ENCODE measurements at places on chromosomes 7 and 10.
A peak's percentile ranks its signal among the peaks of the same experiment; 100 is the strongest.

DNA sequence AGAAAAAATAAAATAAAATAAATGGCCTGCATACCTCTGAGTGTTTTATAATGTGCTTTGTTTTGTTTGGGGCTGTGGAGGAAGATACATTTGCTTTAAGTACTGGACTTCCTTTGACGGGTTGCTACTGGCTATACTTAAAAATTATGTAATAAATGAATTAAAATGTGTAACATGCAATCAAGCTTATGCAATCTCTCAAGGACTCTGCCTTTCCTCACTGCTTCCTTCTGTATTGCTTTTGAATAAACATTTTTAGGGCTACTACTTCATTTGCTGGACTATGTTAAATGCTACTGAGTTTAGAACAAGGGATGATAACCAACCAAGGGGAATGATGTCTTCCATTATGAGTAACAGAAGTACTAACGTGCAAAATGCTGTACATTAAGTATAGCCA is 91.6 kb downstream of the ETV1 start:
- no peak overlapping the region for H3K4me3 ChIP-seq
- DNase-seq: no peak
- no peaks in the 10 kb centered on the region for H3K4me1 ChIP-seq
- no peak overlapping the region for H3K27ac ChIP-seq
- no peaks in the 10 kb centered on the region for H3K36me3 ChIP-seq

DNA sequence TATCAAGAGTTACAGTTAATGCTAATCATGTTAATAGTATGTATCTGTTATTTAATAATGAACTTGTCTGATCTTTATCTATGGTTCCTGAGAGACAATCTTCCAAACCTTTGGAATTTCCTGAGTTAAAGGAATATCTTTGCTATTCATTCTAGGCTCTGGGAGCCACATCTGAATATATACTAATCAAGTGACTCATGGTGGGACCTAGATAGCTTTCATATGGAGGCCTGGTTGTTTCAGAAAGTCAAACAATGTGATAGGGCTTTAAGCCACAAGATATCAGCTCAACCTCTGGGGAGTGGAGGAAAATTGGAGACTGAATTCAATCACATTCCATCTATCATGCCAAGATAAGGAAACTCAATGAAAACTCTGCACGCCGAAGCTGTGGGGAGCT is 746.4 kb downstream of the TNS3 start:
- no peak overlapping the region for H3K4me3 ChIP-seq
- H3K36me3 ChIP-seq: no peaks in the 10 kb centered on the region
- no peak overlapping the region for H3K27ac ChIP-seq
- H3K4me1 ChIP-seq: no peaks in the 10 kb centered on the region
- DNase-seq: no peak

DNA sequence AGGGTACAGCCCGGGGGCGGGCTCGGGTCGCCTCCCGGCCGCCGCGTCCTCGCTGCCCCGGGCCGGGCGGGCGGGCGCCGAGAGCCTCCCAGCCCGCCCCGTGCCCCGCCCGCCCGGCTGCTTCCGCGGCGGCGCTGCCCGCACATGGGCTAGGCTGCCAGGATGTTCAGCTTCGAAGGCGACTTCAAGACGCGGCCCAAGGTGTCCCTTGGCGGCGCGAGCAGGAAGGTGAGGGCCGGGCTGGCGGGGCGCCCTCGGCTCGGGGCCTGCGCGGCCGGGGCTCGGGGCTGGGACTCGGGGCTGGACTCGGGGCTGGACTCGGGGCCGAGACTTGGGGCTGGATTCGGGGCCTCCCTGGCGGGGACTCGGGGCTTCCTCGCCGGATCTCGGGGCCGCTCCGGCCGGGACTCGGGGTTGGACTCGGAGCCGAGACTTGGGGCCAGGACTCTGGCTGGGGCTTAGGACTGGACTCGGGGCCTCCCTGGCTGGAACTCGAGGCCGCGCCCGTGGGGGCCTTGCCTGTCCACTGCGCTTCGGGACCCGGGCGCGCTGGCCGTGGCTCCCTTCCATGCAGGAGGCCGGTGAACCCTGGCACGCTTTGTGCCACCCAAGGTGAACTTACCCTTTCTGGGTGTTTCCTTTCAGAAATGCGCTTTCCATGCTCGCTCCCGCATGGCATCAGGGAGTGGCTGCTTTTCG is 534 bp downstream of the UBE3C start:
- H3K4me1 ChIP-seq: peaks cover 48% of the 10 kb centered on the region
- H3K27me3 ChIP-seq: no peaks in the 10 kb centered on the region
- no peaks in the 10 kb centered on the region for H3K36me3 ChIP-seq
- peak overlapping the region; percentile 80 for H3K4me3 ChIP-seq

DNA sequence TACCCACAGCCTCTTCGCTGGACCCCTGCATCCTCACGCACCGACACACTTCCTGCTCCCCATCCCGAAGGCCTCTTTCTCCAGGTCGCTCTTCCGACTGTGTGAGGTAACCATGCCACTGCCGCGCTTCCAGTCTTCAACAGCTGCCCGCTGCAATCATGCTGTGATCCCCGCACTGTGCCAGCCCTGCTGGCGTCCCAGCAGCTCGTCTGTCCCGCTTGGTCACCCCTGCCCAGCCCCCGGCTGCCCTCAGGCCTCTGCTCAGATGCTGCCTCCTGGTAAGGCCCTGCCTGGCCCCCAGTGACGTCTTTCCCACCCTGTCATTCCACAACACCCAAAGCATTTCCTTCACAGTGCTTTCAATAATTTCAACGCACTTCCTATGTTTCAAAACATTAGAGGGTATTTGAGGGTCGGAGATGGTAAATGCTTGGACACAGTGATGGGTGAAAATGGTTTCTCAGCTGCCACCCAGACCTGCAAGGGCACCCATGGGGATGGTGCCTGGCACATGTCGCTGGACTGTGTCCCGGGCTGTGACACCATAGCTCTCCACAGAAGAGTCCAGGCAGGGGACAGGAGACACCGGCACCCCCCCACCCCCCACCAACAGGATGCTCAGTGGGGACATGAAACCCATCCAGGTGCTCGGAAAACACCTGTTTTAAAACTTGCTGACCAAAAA is 125.2 kb downstream of the MAD1L1 start:
- H3K36me3 ChIP-seq: no peaks in the 10 kb centered on the region
- no peaks in the 10 kb centered on the region for H3K27me3 ChIP-seq
- DNase-seq: no peak
- H3K4me1 ChIP-seq: peaks cover 69% of the 10 kb centered on the region

DNA sequence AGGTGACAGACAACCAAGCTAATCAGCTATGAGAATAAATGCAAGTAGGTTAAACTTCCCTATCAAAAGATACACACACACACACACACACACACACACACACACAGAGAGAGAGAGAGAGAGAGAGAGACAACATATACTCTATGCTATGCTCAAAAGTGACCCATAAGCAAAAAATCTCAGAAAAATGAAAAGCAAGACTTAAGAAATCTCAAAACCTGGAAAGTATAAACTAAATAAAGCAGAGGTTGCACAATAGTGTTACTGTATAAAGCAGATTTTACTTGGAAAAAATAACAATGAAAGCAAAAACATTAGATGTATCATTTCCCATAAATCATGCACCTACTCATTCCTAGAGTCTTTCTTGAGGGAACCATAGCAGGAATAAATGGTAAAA is 221.5 kb downstream of the INHBA start:
- no peaks in the 10 kb centered on the region for H3K27me3 ChIP-seq
- DNase-seq: no peak
- no peaks in the 10 kb centered on the region for H3K36me3 ChIP-seq
- no peak overlapping the region for H3K27ac ChIP-seq
- no peak overlapping the region for H3K4me3 ChIP-seq
- H3K4me1 ChIP-seq: no peaks in the 10 kb centered on the region

DNA sequence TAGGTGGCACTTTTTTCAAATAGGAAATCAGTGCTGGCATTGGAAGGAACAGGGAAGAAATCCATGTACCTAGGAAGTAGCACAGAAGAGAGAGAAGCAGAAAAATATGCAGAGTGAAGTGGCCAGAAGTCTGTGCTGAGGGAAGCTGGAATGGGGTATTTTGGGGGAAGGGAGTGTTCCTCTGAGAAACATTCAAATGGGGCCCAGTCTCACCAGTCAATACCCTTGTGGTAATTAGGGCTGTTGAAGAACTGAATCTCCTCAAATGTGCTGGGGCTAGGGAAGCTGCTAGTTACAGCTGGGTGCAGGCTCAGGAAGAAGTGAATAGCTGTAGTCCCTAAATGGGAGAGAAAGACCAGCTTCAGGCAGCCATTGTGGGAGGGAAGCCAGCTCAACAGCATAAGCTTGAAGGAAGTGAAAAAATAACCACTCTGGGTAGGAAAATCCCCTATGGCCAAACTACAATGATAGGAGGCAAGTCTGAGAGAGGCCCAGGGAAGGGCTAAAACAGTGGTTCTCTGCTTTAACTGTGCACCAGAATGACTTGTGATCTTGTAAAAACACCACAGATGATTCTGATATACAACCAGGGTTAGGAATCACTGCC is 7.6 kb downstream of the NDST2 start:
- no peaks in the 10 kb centered on the region for H3K27me3 ChIP-seq
- H3K4me3 ChIP-seq: no peak overlapping the region
- H3K4me1 ChIP-seq: no peaks in the 10 kb centered on the region
- DNase-seq: no peak
- peaks cover 98% of the 10 kb centered on the region for H3K36me3 ChIP-seq

DNA sequence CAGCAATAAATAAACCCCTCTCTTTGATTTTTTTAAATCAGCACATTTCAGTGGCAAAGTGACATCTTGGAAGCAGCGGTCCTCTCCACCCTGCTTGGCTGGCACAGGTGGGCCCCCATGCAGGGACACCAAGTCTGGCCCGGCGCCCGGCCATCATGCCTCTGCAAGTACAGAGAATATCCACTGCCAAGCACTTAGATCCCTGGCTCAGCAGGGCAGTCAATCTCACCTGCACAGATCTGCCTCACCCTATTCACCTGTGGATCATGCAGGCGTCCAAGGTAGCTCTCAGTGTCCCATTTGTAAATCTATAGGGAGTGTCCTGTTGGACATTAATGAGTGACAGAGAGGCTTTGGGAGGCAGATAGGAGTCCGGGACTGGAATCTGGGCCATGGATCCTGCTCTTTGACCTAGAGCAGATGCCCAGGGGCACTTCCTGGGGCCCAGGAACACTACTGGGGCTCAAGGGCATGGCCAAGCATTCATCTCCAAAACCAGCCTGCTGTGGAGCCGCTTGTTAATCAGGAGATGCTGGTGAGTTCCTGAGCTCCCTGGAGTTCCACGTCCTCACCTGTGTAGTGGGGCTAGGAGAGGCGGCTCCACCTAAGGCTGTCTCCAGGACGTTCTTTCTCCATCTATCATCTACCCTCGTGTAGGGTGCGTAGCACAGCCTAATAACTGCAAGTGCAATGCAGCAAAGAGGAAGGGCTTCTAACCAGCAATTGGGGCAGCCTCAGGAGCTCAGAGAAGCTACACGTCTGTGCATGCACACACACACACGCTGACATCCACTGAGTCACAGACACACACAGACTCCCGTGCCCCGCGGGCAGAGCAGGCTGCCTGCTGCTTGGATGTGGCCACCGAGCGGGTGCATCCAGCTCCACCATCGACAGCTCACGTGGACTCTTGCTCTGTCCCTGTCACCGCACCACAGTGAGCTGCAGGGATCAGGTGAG is 123.6 kb downstream of the OAT start:
- no peak for DNase-seq
- H3K36me3 ChIP-seq: no peaks in the 10 kb centered on the region
- H3K4me3 ChIP-seq: no peak overlapping the region

- H3K27me3 ChIP-seq: no peaks in the 10 kb centered on the region
- no peak overlapping the region for H3K27ac ChIP-seq
- DNase-seq: no peak
- no peak overlapping the region for H3K4me3 ChIP-seq
Observed at GRCh38 chr7:71477441-71477840, 345.5 kb downstream of the GALNT17 start.

- peaks cover 23% of the 10 kb centered on the region for H3K36me3 ChIP-seq
- no peaks in the 10 kb centered on the region for H3K27me3 ChIP-seq
- peaks cover 21% of the 10 kb centered on the region for H3K4me1 ChIP-seq
- no peak for DNase-seq
Observed at GRCh38 chr7:159139639-159140038, 5.0 kb downstream of the VIPR2 start.

- H3K27me3 ChIP-seq: no peaks in the 10 kb centered on the region
- H3K27ac ChIP-seq: peak overlapping the region; percentile 86
- no peaks in the 10 kb centered on the region for H3K36me3 ChIP-seq
- no peak for DNase-seq
Observed at GRCh38 chr7:2402687-2403013, 761 bp upstream of the CHST12 start.
